Osteoblast (primary cell): ENCODE measurements at places on chromosomes 4 and X. TPM values are rescaled to one million over a fixed set of nuclear protein-coding genes. Genes with fewer than 3 reads are reported as not detected.

The GABRG1 gene
- total RNA-seq, result not detected in 2 replicates

The YY2 gene
- total RNA-seq, result 1.4 and 2.4 TPM in 2 replicates

The ATP8A1 gene
- 2.1 and 2.5 TPM in 2 replicates for total RNA-seq

The SPOCK3 gene
- total RNA-seq, result not detected in 2 replicates

The MXRA5 gene
- 20.9 and 27.9 TPM in 2 replicates for total RNA-seq

The COL4A5 gene
- under 0.01 and 0.36 TPM in 2 replicates for total RNA-seq

The PNMA5 gene
- not detected in 2 replicates for total RNA-seq

The PCDH7 gene
- total RNA-seq, result 0.72 and 3.8 TPM in 2 replicates

The ZMAT1 gene
- total RNA-seq, result 0.29 and 0.36 TPM in 2 replicates

The UNC5C gene
- total RNA-seq, result 9.0 and 13.6 TPM in 2 replicates

The TLR10 gene
- total RNA-seq, result under 0.01 TPM in 1 of 2 replicates, not detected in the other

The DDX3X gene
- 160 and 203 TPM in 2 replicates for total RNA-seq

The MCF2 gene
- 0.29 TPM in 1 of 2 replicates, not detected in the other for total RNA-seq

The UGT2A1 gene
- not detected in 2 replicates for total RNA-seq

The MBNL3 gene
- 1.8 and 2.9 TPM in 2 replicates for total RNA-seq

The LINC00632 gene
- total RNA-seq, result 9.4 and 10.1 TPM in 2 replicates

The NALF2 gene
- total RNA-seq, result not detected in 2 replicates

The DOK7 gene
- not detected in 2 replicates for total RNA-seq

The TMSB15C gene
- 3.2 and 3.3 TPM in 2 replicates for total RNA-seq

The CORIN gene
- total RNA-seq, result 0.36 and 0.88 TPM in 2 replicates

The CNKSR2 gene
- 1.2 and 1.8 TPM in 2 replicates for total RNA-seq

The SCRG1 gene
- total RNA-seq, result 0.88 and 7.6 TPM in 2 replicates

The RRH gene
- under 0.01 TPM in 1 of 2 replicates, not detected in the other for total RNA-seq

The EVC2 gene
- total RNA-seq, result 17.4 and 19.2 TPM in 2 replicates

The SPATA18 gene
- total RNA-seq, result 30.8 and 41.3 TPM in 2 replicates

The MAGEB17 gene
- total RNA-seq, result not detected in 2 replicates
